ENCODE measurements at places on chromosomes 5 and 9.

- no peak for DNase-seq
These were observed 209.6 kb upstream of the IRX1 start for GRCh38 chr5:3385991-3386519.

DNA sequence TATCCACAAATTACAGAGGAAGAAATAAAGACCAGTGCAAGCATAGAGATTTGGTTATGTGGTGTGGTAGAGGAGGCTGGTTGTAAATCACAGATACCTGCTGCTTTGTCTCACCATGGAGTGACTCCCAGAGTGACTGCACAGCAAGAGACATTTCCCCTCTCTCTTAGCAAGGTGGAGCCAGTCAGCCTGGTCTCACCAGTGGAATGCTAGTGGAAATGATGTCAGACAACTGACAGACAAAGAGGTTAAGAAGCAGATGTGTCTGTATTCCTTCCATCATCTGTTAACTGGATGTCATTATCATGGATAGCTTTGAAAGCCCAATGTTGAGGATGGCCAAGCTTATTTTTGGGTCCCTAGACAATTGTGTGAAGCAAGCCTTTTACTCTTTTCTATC is 509.4 kb upstream of the SEMA6A start:
- DNase-seq, result no peak

- no peak for DNase-seq
These were observed 28.4 kb downstream of the SLC12A2 start for GRCh38 chr5:128111818-128112448.

GRCh38 chr9:8259028-8259427 is 459.4 kb upstream of the DMAC1 start:
- no peak for DNase-seq
